Hepatocyte (in vitro differentiated cells): ENCODE measurements at places on chromosomes 16 and 17. TPM values are rescaled to one million over a fixed set of nuclear protein-coding genes. Genes with fewer than 3 reads are reported as not detected.

SLC16A6 gene
- 0.06 and 0.17 TPM in 2 replicates for polyA plus RNA-seq

GRCh38 chr16:8070506-8070905 lies 519.8 kb downstream of the TMEM114 start:
- H3K36me3 ChIP-seq: no peaks in the 10 kb centered on the region
- no peaks in the 10 kb centered on the region for H3K27me3 ChIP-seq
- no peak for DNase-seq
- H3K4me3 ChIP-seq: no peak overlapping the region

GRCh38 chr16:77967054-77967904 lies 55.1 kb upstream of the CLEC3A start:
- H3K4me1 ChIP-seq: no peaks in the 10 kb centered on the region
- H3K36me3 ChIP-seq: no peaks in the 10 kb centered on the region
- H3K4me3 ChIP-seq: no peak overlapping the region

- no peak for DNase-seq
- H3K4me1 ChIP-seq: no peaks in the 10 kb centered on the region
- no peaks in the 10 kb centered on the region for H3K27me3 ChIP-seq
Measured at GRCh38 chr17:17398943-17399926, 77.6 kb upstream of the MED9 start.

PRR35 gene
- polyA plus RNA-seq: not detected in 2 replicates

PSMD7 gene
- polyA plus RNA-seq: 134 and 147 TPM in 2 replicates

DNA sequence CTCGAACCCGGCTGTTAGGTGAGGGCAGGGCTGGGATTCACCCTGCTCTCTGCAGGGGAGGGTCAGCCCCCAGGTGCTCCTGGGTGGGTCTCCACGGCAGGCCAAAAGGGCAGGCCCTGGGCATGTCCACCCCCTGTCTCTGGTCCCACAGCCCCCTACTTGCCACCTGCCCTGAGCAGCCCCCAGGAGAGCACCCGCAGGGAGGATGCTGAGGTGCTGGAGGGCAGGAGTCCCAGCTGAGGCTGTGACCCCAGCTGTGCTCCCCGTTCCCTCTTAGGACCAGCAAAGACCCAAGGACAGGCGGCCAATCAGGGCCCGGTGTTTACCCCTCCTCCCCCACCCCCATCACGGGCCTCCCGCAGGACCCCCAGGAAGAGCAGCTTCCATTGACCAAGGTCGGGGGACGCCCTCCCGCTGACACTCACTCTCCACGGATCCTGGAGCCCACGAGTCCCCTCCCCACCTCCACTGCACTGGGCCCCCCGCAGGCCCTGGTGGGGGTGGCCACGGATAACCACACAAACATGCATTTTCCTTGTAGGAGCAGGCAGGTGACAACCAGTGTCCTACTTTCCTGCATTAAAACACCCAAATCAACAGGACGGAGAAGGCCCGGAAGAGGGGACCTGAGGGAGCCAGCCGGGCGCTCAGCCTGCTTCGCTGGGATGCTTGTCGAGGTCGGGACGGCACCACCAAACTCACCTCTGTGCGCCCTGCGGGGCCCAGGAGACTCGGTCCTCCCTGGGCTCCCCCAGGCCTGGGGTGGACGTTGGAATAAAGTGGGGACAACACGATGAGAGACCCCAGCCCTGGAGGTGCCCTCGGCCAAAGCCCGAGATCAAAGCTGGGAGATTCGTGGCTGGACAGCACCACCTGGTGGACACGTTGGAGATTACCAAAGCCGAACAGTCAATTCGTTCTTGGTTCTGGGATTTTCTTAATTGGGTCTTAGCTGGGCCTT lies 22.5 kb upstream of the ENPP7 start:
- no peak overlapping the region for H3K27ac ChIP-seq
- peak; percentile 63 for DNase-seq
- H3K4me1 ChIP-seq: no peaks in the 10 kb centered on the region
- no peaks in the 10 kb centered on the region for H3K27me3 ChIP-seq
- no peak overlapping the region for H3K4me3 ChIP-seq
- H3K36me3 ChIP-seq: no peaks in the 10 kb centered on the region

TBC1D3B gene
- 4.7 and 7.8 TPM in 2 replicates for polyA plus RNA-seq

ZACN gene
- polyA plus RNA-seq: 21.2 and 24.0 TPM in 2 replicates
